Left hindlimb (tissue), 1 donor: ENCODE measurements at places on chromosomes 4 and X.

GRCh38 chrX:17617806-17618205 lies 119.5 kb upstream of the SCML1 start:
- peak; percentile 31 for DNase-seq

DNA sequence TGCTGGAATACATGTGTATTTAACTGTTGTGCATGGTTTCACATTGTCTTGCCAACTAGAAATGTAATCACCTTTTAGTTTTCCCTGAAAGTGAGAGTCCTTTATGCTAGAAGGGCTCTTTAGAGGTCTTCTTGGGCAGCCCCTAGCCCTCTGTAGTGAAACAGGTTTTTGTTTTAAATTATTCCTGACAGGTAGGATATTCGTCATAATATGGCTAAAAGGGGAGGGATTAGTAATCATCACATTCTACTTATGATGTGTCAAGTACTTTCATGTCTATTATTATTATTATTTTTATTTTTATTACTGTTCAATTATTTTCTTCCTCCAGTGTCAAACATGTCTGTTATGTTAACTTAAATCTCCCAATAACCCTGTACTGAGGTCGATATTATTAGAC lies 35.5 kb downstream of the MSN start:
- no peak for DNase-seq

DNA sequence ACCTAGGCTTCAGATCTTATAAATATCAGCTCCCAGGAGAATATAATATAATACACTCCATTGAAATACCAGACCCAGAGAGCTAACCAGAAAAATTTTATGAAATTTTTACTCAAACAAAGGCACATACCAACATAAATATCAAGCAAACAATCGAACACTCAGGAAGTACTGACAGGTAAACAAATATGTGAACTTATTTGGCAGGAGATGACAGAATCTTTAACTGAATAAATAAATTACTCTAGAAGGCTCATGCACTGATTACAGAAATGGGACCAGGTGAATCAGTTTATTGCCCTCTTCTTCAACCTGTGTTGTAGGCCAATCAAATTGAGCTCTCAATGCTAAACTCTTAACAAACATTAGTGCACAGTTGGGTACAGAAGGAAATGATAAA lies 225.2 kb upstream of the PABPC4L start:
- DNase-seq = no peak

DNA sequence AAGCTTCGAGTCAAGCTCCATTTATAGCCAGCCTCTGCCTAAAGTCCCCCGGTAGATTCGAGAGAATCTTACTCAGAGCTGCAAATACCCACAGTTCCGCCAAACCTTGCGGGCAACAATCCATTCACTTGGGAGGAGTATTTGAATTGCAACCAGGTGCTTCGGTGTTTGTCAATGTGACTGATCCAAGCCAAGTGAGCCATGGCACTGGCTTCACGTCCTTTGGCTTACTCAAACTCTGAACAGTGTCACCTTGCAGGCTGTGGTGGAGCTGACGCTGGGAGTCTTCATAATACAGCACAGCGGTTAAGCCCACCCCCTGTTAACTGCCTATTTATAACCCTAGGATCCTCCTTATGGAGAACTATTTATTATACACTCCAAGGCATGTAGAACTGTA lies 11.2 kb downstream of the CD40LG start:
- DNase-seq = no peak

DNA sequence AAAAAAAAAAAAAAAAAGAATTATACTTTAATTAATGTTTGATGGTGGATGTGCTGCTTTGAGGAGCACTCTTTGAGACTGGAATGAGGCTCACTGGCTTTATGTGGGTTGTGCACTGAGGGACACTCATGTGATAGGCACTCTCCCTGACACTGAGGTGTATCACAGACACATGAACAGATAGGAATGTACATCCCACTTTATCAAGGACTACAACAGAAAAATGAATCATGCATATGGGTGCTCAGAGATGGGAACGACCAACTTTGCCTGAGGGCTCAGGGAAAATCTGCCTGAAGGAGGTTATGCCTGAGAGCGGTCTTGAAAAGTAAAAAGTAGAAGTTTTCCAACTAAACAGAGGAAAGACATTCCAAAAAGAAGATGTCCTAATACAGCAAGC lies 97.7 kb upstream of the RBPJ start:
- no peak for DNase-seq

GRCh38 chr4:52780206-52780605 lies 29.0 kb upstream of the ERVMER34-1 start:
- no peak for DNase-seq

DNA sequence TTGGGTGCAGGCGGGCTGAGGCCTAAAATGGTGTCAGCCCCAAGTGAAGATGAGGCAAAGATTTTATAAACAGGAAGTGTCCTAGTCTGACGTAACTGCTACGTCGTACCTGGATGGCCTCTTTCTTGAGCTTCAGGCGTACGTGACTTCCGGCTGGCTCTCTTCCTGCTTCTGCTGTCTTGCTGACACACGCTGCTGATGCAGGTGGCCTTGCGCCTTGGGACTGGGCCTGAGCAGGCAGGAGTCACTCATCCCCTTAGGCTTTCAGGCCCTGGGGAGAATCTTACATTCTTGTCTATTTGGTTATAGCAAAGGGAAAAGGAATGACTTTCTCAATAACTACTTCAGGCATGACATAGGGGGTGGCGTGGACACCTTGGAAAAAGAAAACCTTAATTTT lies 20.1 kb upstream of the ABRAXAS1 start:
- no peak for DNase-seq

DNA sequence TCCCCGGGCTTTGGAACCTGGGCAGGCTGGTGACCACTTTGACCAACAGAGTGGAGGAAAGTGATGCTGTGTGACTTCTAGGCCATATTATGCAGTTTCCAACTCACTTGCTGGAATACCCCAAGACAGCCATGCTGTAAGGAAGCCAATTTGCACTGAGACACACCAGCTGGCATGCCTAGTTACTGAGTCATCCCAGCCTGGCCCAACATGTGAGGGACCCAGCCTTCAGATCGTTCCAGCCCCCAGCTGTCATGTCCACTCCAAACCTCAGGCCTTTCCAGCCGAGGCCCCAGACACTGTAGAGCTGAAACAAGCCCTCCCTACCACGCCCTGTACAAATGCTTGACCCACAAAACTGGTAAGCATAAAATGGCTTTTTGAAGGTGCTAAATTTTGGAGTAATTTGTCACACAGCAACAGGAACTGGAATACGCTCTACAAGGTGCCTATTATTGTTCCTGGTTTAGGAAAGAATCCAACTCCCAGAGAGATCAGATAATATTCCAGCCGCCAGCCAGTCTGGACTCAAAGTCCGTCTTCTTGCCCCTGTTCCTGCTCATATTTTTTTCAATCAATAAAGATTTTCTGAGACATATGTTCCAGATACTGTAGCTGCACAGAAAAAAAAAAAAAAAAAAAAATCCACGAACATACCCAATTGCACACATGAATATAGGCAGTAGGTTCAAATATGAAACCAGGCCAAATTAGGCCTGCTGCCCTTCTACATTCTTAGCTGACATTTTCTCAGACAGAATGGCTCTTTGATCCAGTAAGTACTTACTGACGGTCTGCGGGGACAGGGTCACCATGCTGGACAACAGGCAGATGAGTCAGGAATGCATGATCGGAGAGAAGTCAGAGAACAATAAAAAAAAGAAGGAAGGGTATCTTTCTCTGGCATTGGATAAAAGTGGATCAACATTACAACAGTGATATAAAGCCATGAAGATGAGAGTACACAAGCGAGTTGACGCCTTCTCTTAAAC lies 35.1 kb downstream of the SH3KBP1 start:
- DNase-seq = no peak

GRCh38 chr4:139794158-139794954 lies 128.7 kb downstream of the MGST2 start:
- DNase-seq = no peak

DNA sequence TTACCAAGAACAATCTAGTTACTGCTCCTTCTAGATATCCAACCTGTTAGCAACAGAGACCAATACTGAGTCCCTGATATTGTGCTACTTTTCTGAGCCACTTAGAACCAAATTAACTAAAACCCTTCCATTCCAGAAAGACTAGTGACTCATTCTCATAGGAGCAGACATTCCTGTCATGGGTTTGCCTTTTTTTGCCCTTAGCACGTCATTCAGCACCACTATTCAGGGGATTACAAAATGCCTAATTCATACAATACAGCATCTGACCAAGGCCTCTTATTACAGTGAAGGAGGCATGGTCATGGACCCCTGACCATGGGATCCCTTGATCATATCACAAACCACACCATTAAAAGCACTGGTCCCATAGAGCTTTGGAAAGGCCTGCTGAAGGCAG lies 123.8 kb upstream of the CXCL13 start:
- DNase-seq = no peak

GRCh38 chr4:47315346-47315745 lies 148.2 kb downstream of the COMMD8 start:
- no peak for DNase-seq
